Ecto neural progenitor cell (in vitro differentiated cells): ENCODE measurements at places on chromosomes 16 and 17.

DNA sequence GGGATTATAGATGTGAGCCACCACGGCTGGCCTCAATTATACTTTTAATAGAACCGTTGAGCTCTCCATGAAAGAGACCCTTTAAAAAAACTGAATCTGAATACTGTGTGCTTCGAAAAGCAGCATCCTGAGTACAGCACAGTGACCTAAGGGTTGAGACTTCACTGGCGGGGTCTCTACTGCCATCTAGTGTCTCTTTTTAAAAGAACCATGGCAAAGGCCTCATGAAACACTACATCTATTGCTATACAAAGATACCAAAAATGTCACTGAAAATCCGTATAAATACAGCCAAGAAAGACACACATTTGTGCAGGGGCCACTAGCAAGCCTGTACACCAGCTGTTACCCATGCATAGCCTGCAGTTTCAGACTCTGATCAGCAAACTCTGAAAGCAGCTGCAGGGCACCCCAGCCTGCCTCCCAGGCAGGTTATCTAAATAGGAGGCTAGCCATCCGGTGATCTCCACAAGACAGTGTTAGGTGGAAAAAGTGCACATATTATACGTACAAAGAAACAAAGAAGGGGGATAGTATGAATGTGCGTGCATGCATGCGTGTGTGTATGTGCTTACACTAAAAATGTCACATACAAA is 35.3 kb downstream of the NPLOC4 start:
- DNase-seq: no peak

GRCh38 chr17:59626756-59627155 is 7.1 kb downstream of the CLTC start:
- DNase-seq: no peak

DNA sequence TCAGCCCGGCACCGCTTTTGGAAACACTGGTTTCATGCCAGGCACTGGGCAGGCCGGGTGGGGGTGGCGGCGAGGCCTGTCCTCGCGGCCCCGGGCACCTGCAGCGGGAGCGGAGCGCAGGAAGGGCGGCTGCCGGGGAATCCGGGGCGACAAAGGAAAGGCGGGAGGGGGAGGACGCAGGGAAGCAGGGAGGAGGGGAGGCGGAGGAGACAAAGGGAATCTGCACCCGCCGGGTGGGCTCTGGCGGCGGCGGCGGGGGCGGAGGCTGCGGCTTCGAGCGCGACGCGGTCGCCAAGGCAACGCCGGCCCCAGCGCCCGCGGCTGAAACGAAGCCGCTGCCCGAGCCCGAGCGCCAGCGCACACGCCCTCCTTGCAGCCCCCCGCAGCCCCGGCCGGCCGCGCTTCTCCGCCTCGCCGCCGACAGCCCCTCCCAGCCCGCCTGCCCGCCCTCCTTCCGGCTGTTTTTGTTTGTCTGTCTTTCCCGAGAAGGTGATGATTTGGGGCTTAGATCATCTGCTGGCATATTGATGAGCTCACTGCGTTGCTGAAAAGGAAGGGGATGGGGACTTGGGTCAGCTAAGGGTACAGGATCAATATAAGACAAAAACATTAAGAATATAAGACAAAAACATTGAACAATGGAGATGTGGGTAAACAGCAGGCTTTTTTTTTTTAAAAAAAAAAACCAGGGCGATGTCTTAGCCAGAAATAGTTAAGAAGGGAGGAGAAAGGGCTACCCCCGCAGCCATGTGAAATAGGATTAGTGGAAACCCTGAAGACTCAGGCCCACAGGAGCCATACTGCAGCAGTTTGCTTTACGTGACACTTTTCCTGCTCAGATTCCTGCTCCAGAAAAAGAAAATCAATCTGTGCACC is 32.7 kb downstream of the CDK5R1 start:
- peak; percentile 95 for DNase-seq

DNA sequence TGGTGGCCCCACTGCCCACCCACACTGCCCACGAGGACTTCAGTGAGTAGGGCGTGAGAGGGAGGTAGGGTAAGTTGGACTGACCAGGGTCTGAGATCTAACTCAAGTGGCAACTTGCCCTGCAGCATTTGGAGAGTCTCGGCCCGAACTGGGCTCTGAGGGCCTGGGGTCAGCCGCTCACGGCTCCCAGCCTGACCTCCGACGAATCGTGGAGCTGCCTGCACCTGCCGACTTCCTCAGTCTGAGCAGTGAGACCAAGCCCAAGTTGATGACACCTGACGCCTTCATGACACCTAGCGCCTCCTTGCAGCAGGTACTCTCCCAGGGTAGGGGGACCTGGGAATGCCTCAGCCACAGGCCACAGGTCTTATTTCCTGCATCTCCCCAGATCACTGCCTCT is 5.2 kb upstream of the NRN1L start:
- DNase-seq: no peak

DNA sequence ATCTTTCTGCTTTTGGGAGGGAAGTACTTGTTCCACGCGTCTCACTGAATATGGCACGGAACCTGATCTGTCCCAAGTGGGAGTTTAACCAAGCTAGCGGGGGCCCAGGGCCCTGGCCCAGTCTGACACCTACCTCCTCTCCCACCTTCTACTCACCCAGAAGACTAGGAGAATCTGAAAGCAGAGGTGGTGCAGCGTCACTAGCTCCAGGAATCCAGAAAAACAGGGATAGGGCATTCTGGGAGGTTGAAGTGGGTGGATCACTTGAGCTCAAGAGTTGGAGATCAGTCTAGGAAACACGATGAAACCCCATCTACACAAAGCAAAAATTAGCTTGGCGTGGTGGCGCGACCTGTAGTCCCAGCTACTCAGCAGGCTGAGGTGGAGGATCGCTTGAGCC is 163.5 kb upstream of the ZNF267 start:
- no peak for DNase-seq

DNA sequence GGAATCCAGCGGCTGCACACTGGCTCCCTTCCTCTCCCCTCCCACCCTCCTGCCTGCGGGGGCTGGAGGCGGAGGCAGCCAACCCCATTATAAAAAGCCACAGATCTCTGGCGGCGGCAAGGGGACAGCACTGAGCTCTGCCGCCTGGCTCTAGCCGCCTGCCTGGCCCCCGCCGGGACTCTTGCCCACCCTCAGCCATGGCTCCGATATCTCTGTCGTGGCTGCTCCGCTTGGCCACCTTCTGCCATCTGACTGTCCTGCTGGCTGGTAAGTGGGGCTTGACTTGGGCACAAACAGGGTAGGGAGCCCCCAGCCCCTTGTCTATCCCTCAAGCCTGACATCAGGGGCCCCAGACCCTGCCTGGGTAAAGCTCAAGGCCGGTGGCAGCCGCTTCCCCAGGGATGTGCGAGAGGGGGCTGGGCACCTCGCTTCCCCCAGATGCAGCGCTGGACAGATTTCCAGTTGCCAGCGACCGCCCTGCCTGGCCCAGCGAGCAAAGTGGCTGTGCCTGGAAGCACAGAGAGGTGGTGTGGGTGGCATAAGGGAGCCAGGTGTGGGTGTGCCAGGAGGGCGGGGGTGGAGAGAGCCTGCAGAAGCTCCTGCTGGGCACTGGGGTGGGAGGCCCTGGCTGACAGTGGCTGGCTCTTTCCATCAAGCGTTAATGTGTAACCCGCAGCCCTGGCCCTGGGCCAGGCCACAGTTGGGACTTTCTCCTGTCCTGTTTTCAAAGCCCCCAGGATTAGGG is at the start of gene CX3CL1:
Gene CX3CL1 (plus strand): TSS at position 119 of the 745 bp plus-strand sequence. CDS start 79 bp downstream, at position 198.
- DNase-seq: peak; percentile 92

GRCh38 chr16:70750893-70751467 is 50.0 kb downstream of the VAC14 start:
- no peak for DNase-seq
